ENCODE measurements at places on chromosomes 6 and 20.

- DNase-seq, result no peak
Measured at GRCh38 chr6:107868867-107869611, 44.9 kb upstream of the SCML4 start.

DNA sequence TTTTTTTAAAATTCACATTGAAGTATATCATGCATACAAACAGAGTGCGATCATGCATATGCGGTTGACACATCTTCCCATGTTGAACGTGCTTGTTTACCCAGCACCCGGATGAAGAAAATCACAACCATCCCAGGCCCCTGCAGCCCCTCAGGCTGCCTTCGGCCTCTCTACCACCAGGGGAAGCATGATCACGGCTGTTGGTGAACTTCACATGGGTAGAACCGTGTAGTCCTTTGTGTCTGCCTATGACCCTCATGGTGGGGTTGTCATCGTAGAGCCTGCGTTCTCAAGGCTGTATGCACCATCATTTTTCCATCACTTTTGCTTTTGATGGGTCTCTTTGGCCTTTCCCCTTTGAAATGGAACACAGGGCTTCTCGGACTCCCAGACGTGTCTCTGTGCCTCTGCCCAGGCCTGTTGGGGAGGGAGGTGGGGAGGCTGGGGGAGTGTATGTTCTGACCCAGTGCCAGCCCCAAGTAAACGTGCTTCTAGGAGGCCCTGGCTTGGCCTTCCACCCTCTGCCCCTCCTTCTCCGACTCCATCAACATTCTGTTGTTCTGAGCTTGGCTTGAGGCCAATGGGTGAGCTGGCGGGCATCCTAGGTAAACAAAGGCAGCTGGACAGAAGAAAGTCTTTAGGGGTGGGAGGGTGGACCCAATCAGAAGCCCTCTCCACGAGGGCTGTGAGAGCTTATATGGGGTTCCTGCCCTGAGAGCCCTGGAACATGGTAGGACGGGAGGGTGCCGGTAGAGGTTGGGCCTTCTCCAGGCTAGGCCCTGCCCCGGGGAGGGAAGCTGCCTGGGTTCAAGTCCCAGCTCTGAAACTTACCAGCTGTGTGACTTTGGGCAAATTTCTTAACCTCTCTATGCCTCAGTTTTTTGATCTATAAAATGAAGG is 39.7 kb downstream of the TGM2 start:
- DNase-seq, result no peak

- no peak for DNase-seq
Measured at GRCh38 chr6:41577356-41578216, 31.4 kb downstream of the FOXP4 start.

DNA sequence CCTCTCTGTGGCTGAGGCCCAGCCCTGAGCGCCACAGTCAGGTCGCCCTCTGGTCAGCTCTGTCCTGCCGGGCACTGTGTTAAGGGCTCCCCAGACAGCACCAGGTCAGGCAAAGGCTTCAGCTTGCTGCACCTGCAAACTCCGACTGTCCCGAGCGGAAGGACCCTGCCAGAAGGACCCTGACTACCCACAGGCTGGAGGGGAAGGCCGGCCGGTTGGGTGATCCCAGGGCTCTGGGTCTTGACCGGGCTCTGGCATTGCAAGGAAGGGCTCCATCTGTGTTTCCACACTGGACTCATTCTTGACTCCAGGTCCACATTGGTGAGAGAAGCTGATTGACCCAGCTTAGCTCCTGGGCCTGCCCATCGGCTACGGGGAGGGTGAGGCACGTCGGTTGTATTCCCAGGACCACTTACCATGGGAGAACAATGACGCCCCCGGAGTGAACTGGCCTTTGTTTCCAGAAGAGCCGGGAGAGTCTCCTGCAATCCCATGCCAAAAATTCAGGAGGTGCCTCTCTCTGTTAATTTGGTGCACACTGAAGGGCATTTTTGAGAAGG is 229.8 kb downstream of the TAF4 start:
- DNase-seq, result no peak

DNA sequence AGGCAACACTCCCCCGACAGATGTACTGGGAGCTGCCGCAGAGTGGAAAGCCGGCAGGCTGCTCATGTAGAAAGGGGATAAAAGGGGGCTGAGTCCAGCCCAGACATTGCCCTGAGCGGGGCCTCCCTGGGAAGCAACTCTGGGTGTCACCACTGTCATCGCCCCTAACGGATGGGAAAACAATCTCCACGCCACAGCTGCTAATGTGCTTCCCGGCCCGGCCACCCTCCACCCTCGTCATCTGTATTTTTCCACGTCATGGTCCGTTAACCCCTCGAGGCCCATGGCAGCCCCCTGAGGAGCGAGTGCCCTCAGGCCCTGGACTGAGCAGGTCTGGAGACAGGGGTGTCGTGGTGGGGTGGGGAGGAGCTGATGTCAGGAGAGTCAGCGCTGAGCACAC is 227.4 kb downstream of the DLL1 start:
- DNase-seq, result no peak

DNA sequence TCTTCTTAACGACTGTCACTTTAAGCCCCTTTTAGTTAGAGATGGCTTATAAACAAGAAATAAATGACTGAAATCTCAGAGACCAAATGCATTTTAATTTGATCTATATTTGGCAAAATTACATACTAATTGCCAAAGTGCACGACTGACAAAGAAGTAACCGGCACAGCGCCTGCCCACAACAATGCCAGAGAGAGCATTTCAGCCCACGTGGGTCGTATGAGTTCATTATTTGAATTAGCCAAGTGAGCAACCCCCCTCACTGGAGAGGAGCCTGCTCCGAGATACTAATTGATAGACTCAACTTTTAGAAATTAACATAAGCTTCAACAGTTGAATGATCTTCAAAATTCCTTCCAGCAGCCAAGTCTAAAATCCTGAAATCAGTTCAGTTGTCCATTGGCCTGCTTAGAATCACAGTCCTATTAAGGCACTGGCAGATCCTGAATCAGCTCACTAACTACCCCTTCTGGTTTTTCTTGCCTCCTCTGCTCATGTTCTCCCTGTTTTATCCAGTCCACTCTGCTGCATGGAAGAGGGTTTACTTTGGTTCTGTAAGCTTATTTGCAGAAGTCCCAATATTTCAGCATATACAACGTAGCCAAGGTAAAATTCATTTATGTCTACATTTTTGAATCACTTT is 519.1 kb upstream of the AGPAT4 start:
- DNase-seq, result no peak

DNA sequence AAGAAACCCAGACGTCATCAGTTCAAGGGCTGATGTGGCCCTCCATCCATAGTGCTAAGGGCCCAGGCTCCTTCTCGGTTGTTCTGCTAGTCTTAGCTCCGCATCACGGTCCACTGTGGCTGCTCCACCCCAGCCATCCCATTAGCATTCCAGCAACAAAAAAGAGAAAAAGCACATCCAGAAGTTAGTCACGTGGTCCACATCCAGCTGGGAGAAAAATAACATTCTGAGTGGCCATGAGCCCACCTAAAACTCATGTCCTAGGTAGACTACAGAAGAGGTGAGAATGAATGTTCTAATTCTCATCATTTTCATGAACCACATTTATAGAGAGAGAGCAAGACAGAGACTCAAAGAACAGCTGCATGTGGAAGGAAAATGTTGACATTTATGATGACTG is 49.4 kb upstream of the TAB2 start:
- DNase-seq, result no peak

DNA sequence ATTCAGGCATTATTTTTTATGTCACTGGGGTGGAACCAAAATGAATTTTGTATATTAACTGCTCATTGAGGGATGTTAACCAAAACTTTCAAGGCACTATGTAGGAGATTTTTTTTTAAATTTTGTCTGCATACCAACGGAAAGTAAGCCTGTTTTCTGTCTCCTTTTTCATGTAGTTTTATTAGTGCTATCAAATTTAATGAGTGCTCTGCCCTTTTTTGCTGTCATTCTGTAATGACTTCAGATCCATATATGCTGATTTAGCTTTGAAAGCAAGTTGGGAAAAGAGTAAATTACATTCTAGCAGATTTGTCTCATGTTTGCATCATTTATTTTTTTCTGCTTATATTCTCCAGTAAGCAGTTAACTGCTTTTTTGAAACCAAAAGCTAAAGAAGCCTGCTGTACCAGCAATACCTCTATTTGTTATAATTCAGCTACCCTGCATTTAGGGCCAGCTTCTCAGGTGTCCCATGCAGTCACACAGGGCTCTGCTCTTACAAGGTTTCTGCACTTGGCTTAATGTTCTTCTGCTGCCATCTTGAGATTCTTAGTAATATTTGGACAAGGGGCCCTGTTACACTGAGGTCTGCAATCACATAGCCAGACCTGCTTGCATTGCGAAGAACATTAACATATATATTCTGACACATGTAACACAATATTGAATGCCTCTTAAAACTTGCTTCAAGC is 429.0 kb downstream of the UTRN start:
- DNase-seq, result no peak

- no peak for DNase-seq
Measured at GRCh38 chr20:60212695-60213094, 254.5 kb downstream of the CDH26 start.

DNA sequence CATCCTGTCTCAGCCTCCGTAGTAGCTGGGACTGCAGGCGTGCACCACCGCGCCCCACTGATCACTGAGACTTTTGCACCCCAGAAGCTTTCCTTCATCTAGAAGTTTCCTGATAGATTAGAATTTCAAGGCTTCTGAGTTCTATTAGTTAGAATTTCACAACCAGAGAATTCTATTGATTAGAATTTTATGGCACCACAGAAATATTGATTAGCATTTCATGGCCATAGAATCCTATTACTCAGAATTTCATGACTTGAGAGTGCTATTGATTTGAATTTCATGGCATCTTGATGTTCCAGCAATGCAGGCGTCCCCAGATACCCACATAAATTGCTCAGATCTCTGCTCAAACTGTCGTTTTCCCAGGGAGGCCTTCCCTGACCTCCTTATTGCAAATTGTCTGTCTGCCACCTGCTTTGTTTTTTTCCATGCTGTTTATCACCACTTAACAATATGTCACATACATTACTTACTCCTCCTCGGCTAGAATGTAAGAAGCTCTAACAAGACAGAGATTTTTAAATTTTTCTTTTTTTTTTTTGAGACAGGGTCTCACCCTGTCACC is 16.9 kb upstream of the CBFA2T2 start:
- DNase-seq, result no peak

DNA sequence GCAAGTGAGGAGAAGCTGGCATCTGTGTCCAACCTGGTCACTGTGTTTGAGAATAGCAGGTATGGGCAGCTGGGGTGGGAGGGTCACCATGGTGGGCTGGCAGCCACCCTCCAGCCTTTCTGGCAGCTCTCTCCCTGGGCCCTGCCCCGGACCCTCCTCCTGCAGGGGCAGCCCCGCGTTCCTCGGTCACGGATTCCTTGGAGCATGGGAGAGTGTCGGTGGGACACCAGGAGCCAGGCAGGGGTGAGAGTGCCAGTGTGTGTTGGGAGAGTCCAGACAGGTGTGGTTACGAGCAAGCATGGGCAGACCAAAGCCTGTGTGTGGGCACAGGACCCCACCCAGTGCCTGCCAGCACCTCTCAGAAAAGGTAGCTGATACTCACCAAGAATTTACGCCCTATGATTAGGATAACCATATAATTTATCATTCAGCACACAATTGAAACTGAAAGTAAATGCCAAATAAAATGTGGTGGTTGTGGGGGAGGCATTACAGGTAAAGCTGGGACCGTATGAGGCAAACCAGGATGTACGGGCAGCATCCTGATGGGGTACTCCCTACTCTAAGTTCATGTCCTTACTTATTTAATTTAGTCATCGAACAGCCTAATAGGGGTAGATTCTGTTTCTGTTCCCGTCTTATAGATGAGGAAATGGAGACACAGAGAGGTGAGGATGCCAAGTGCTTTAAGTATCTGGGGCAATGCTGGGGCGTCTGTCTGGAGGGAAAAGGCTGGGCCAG is 542 bp downstream of the FGD2 start:
- no peak for DNase-seq

DNA sequence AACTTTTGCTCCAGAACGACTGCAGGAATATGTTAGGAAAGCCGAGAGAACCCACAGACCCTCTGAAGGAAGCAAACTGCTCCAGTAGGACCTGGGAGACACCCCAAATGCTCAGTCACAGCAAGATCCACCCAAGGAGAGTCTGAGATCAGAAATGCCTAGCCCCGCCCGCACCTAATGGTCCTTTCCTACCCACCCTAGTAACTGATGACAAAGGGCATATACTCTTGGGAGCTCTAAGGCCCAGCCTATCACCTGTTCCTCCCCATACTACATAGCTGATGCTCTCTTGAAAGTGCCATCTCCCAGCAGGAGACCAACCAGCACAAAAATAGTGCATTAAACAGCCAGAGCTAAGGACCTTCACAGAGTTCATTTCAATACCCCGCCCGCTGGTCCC is 67.6 kb downstream of the CD2AP start:
- no peak for DNase-seq

DNA sequence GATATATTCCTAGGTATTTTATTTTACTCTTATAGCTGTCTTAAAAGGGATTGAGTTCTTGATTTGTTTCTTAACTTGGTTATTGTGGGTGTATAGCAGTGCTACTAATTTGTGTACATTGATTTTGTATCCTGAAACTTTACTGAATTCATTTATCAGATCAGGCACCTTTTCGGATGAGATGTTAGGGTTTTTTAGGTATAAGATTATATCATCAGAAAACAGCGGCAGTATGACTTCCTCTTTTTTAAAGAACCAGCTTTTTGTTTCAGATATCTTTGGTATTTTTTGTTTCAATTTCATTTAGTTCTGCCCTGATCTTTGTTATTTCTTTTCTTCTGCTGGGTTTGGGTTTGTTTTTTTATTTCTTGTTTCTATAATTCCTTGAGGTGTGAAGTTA is 382.4 kb upstream of the ADGRB3 start:
- DNase-seq, result no peak

GRCh38 chr6:140062043-140063020 is 687.9 kb upstream of the CITED2 start:
- no peak for DNase-seq

- DNase-seq, result no peak
Measured at GRCh38 chr6:112665815-112666214, 318.7 kb downstream of the RFPL4B start.

- DNase-seq, result peak; percentile 57
Measured at GRCh38 chr6:27237089-27237803, 10.3 kb upstream of the PRSS16 start.

- no peak for DNase-seq
Measured at GRCh38 chr6:33977606-33978411, 168.1 kb downstream of the GRM4 start.

- DNase-seq, result no peak
Measured at GRCh38 chr20:37189416-37190016, 10.2 kb upstream of the MROH8 start.

DNA sequence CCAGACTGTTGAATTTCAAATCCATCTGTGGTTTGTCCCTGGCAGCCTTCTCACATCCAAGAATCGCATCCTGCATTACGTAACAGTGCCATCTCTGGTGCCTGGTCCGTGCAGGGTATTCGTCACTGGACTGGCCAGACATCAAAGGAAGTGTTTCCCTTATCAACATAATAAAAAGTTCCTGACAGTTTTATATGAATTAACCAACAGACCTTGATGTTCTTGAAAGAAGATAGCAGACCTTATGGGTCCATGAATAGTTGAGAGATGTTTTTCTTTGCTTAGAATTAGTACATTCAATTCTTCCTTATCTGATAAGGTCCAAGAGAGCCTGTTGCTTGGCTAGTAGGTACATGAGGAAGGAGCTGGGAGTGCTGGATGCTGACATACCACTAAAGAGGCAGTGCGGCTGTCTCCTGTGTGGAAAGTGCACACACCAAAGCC is 77.6 kb downstream of the PHACTR2 start:
- DNase-seq, result no peak

Data from stimulated activated CD4-positive, alpha-beta T cell treated with anti-CD3 and anti-CD28 coated beads, Interleukin-12 subunit alpha, Interleukin-12 subunit beta, amount 100 ng/mL, for 4 hours (primary cell).